ENCODE measurements at places on chromosomes 13 and 19.

- no peak for DNase-seq
These were observed 277.1 kb downstream of the IRS2 start for GRCh38 chr13:109509154-109509900.

DNA sequence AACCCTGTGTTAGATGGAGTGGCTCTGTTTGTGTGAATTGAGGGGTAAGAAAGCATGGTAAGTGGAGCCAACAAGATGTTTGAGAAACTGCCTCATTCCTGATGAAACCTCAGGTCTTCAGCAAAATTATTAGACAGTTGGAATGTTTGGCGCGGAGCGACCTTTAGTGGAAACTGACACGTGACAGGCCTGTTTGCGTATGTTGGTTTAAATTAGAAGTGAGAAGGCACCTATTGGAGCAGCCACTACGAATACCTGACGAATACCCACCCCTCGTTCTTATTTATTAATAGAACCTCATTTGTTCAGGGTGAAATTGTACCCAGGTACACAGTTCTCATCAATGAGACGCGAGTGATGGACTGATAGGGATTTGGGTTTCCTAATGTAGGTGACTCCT, 63.2 kb upstream of the MIR17HG start:
- DNase-seq: no peak

GRCh38 chr13:95185851-95186250, 115.4 kb downstream of the ABCC4 start:
- no peak for DNase-seq

DNA sequence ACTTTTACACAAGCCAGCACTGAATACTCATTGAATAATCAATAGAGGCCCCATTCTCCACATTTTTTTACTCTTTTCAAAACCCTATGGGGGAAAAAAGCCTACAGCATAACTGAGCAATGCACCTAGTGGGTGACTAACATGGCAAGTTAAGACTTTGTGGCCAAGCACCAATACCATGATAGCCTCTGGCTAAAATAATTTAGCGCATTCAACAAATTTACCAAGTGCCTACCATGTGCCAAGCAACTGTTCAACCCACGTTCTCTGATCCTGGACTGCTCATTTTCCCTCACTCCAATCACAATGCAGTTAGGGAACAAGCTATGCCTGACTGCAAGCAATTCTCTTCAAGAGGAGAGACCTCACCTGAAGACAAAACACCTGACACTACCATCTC, 3.0 kb downstream of the ANKRD10 start:
- no peak for DNase-seq

DNA sequence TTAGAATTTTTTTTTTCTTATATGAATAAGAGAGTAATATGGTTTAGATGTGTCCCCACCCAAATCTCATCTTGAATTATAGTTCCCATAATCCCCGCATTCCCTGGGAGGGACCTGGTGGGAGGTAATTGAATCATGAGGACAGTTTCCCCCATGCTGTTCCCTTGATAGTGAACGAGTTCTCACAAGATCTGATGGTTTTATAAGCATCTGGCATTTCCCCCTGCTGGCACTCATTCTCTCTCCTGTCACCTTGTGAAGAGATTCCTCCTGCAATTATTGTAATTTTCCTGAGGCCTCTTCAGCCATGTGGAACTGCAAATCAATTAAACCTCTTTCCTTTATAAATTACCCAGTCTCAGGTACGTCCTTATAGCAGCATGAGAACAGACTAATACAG, 205.7 kb downstream of the MYO16 start:
- no peak for DNase-seq

DNA sequence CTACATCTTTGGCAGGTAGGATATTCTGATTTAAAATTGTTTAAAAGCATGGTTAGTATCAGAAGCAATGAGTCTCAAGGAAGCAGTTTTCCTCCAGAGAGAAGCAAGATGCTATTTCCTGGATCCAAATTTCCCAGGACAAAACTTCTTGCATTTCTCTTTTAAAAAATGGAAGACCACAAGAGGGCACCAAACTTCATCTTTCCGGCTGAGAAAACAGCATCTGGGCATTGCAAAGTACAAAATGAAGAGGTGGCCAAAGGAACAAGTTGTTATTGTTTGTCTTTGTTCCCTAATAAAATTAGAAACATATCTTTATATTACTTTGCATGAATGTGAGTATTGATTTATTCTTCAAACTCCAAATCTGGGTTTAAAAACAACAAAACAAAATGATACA, 60.0 kb upstream of the LRCH1 start:
- DNase-seq: peak; percentile 34

- DNase-seq: peak; percentile 60
These were observed 3.1 kb upstream of the CTXN1 start for GRCh38 chr19:7928741-7929701.

DNA sequence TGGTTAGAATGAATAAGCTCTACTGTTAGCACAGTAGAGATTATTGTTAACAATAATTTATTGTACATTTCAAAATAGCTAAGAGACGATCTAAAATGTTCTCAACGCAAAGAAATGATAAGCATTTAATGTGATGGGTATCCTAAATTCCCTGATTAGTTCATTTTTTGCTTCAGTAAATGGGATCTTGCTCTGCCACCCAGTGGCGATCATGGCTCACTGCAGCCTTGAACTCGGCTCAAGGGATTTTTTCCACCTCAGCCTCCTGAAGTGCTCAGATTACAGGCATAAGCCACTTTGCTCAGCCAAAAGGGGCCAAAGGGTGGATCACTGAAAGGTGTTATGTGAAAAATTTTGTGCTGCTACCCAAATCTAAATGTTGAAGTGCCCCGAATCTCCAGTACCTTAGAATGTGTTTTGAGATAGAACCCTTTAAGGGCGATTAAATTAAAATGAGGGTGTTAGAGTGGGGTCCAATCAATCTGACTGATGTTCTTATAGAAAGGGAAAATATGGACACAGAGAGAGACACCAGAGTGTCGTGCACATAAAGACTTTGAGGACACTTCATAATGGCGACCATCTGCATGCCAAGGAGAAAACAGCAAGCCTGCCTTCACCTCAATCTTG, 31.5 kb upstream of the ZNF766 start:
- DNase-seq: peak; percentile 21

GRCh38 chr19:18659281-18660050, 22.6 kb downstream of the KLHL26 start:
- peak; percentile 49 for DNase-seq

GRCh38 chr13:28426381-28426780, 68.5 kb downstream of the FLT1 start:
- no peak for DNase-seq

DNA sequence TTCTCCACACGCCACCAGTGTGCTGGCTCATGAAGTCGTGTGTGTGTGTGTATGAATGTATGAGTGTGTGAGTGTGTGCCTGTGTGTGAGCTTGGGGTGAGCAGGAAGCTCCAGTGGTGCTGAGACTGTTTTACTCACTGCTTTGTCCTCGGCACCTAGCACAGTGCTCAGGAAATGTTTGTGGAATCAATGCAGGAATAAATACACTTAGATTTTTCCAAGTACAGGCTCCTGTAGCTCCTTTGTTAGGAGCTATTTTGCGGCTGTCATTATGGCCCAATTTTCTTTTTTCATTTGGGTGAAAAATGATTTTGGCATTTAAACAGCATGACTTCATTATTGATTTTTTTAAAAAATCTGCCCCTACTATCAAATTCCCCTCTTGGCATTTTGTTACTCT, 193.5 kb upstream of the KL start:
- no peak for DNase-seq

GRCh38 chr13:79987761-79988160, 353.2 kb downstream of the SPRY2 start:
- DNase-seq: no peak

DNA sequence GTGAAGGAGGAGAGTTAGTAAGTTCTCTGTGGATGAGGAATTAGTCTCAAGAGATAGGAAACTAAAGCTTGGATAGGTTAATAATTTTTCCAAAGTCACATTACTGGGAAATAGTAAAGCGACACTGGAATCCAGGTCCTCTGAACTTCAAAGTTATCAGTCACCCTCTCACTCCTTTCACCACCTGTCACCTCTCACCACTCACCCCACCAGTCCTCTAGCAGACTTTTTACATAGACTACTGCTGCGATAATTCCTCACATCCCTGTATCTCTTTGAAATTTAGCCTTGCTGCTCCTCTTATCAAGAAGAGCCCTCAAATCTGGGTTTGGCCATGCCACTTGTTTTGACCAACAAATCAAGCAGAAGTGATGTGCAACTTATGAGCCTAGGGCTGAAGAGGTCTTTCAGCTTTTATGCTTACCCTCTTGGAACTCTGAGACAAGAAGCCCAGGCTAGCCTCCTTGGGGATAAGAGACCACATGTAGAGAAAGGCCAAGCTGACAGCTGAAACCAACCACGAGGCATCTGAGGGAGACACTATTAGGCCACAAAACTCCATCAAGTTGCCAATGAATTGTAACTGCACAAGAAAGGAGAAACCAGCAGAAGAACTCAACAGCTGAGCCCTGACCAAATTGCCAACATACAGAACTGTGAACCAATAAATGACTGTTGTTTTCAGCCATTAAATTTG, 41.2 kb downstream of the STARD13 start:
- no peak for DNase-seq

DNA sequence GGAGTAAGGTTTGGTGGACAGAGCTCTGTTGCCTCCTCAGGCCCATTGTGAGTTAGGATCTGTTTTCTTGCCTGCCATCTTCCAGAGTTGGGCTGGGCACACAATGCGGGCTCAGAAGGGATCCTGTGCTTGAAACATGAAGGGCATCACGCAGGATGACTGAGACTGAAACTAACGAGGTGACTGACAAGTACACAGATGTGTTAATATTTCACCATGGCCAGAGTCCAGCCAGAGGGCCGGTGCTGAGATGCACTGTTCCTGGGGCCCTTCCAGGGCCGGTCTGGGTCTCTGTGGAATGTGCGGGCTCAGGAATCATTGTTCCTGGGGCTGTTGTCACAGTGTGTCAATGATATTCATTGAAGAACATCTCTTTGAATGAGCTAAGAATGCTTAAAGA, 163.7 kb downstream of the URI1 start:
- DNase-seq: no peak

DNA sequence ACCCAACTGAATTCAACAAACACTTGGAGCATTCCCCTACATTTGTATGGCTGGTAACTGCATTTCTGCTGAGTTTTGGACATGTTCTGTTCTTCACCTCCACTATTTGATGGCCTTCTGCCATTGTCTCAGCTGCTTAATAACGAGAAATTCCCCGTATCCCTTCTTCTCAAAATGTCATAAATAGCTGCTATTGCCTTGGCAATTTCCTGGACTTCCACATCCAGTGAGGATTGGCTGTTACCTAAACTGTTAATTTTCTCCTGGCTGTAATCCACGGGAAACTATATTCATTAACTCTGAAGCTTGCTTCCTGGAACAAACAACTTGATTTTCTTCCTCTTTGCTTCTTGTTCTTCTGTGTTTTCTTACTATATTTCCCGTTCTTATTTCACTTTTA, 69.5 kb upstream of the TDRD3 start:
- no peak for DNase-seq

GRCh38 chr19:39684267-39684666, 20.0 kb upstream of the LGALS14 start:
- no peak for DNase-seq

- peak; percentile 93 for DNase-seq
These were observed at the start of gene RAB3D for GRCh38 chr19:11339254-11340098. Gene RAB3D, minus strand, starts transcription at chr19:11339657. Its CDS starts 2,258 bp downstream, at chr19:11337399.

- no peak for DNase-seq
These were observed 1.9 kb downstream of the SERTAD1 start for GRCh38 chr19:40423938-40424337.

DNA sequence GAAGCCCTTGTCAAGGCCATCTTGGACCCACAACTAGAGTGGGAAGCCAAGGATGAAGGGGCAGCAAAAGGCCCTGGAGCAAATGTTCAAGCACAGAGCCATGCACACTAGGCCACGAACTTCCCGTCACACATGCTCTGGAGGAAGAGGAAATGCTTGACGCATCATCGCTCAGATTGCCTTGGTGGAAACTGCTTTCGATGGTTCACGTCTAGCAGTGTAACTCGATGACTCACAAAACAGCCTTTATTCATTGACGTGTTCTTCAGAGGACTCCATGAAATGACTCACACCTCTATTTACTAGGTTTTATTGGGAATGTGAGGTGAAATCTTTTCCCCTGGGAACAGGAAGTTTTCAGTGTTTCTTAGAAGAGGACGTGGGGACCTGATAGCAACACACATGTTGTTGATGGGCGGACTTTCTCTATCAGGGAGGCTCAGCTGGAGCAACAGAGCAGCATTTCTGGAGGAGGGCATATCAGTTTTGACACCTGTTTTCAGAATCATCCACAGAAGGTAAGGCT, 79.8 kb upstream of the FLT1 start:
- peak; percentile 42 for DNase-seq
